ENCODE measurements at places on chromosomes 13 and 19. TPM values are rescaled to one million over a fixed set of nuclear protein-coding genes. Genes with fewer than 3 reads are reported as not detected.

DNA sequence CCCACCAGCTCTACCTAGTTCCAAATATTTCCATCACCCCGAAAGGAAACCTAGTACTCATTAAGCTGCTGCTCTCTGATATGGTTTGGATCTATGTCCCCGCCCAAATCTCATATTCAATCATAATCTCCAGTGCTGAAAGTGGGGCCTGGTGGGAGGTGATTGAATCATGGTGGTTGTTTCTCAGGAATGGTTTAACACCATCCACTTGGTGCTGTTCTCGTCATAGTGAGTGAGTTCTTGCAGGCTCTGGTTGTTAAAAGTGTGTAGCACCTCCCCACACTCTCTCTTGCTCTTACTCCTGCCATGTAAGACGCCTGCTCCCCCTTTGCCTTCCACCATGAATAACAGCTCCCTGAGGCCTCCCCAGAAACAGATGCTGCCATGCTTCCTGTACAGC lies 43.4 kb upstream of the MED4 start:
- H3K27ac ChIP-seq, result no peak overlapping the region
- no peaks in the 10 kb centered on the region for H3K27me3 ChIP-seq
- no peaks in the 10 kb centered on the region for H3K4me1 ChIP-seq

- H3K27ac ChIP-seq, result no peak overlapping the region
- H3K4me3 ChIP-seq, result peak overlapping the region; percentile 2
Measured at GRCh38 chr19:16824658-16825311, 4.4 kb upstream of the SIN3B start.

The IGFL1 gene
- total RNA-seq, result not detected

DNA sequence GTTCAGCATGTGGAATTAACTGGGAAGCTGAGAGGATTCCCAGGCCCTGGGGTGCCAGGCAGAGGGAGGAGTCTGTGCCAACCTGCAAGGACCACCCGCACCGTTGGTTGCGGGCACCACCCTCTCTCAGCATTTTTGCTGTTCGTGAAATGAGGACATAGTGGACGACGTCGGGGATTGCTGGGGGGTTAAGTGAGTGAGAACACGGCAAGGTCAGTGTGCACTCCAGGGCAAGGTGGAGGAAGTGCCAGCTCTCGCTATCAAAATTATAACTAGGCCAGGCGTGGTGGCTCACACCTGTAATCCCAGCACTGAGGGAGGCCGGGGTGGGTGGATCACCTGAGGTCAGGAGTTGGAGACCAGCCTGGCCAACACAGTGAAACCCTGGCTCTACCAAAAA lies 2.2 kb downstream of the FXYD3 start:
- H3K27ac ChIP-seq, result no peak overlapping the region
- H3K27me3 ChIP-seq, result no peaks in the 10 kb centered on the region
- H3K36me3 ChIP-seq, result no peaks in the 10 kb centered on the region
- no peak overlapping the region for H3K4me3 ChIP-seq

- H3K4me1 ChIP-seq, result no peaks in the 10 kb centered on the region
- H3K27ac ChIP-seq, result no peak overlapping the region
- no peak overlapping the region for H3K4me3 ChIP-seq
Measured at GRCh38 chr19:20066861-20067260, 10.9 kb upstream of the ZNF90 start.

DNA sequence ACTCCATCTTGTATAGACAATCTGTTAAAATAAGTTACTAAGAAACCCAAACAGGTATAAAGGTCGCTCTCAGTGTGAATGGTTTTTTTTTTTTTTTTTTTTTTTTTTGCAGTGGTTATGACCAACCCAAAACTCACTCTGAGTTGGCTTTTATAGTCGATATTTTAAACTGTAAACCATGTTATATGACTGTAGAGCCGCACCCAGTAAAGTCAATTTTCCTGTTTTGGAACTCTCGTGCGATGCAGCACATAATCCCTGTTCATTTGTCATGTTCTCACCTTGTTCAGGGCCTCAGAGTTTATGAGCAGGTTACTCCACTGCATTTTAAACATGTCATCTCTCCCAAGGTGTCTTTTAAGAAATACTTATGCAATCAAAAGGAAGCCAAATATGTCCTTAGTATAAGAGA lies 112.5 kb downstream of the KLF5 start:
- no peak for DNase-seq
- no peak overlapping the region for H3K4me3 ChIP-seq
- H3K4me1 ChIP-seq, result no peaks in the 10 kb centered on the region
- no peaks in the 10 kb centered on the region for H3K36me3 ChIP-seq

GRCh38 chr13:72453161-72453560 lies 274.3 kb downstream of the MZT1 start:
- no peaks in the 10 kb centered on the region for H3K4me1 ChIP-seq
- no peak overlapping the region for H3K4me3 ChIP-seq
- no peak for DNase-seq
- H3K36me3 ChIP-seq, result no peaks in the 10 kb centered on the region

DNA sequence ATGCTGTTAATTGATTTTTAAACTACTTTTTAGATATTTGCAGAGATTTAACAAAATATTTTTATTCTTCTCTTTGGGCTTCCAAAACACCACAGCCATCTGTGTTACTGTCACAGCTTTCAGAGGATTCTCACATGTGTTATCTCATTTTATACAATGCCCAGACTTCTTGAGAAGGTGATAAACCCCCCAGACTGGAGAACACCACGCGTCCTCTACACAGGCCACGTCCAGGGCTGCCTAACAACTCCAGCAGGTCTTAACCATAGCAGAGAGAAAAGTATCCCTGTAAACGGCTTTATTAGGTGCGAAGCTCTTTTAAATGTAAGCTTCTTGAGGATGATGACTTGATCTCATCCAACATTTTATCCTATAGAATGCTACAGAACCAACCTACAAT lies 2.0 kb downstream of the GPR183 start:
- H3K27ac ChIP-seq, result peak overlapping the region; percentile 88
- no peaks in the 10 kb centered on the region for H3K27me3 ChIP-seq
- no peaks in the 10 kb centered on the region for H3K36me3 ChIP-seq
- no peak for DNase-seq
- peak overlapping the region; percentile 89 for H3K4me3 ChIP-seq

GRCh38 chr13:100350601-100351000 lies 238.0 kb downstream of the GGACT start:
- H3K27me3 ChIP-seq, result no peaks in the 10 kb centered on the region
- H3K27ac ChIP-seq, result no peak overlapping the region
- H3K4me3 ChIP-seq, result no peak overlapping the region
- no peaks in the 10 kb centered on the region for H3K36me3 ChIP-seq
- DNase-seq, result no peak
- H3K4me1 ChIP-seq, result no peaks in the 10 kb centered on the region

- no peaks in the 10 kb centered on the region for H3K27me3 ChIP-seq
- H3K4me1 ChIP-seq, result peaks cover 7% of the 10 kb centered on the region
- H3K36me3 ChIP-seq, result no peaks in the 10 kb centered on the region
Measured at GRCh38 chr13:45046445-45046844, 57.1 kb downstream of the GPALPP1 start.

The ERFL gene
- total RNA-seq, result 6.2 TPM

The SPRED3 gene
- 2.6 TPM for total RNA-seq

The DDX39A gene
- total RNA-seq, result 288 TPM
